ENCODE measurements at places on chromosomes 3 and 15.

- DNase-seq = no peak
These were observed 843 bp downstream of the CHRNA5 start for GRCh38 chr15:78565951-78566774.

- DNase-seq = no peak
These were observed 585.7 kb upstream of the CBLB start for GRCh38 chr3:106454497-106454896.

- DNase-seq = no peak
These were observed 361.0 kb downstream of the SHQ1 start for GRCh38 chr3:72487078-72487765.

DNA sequence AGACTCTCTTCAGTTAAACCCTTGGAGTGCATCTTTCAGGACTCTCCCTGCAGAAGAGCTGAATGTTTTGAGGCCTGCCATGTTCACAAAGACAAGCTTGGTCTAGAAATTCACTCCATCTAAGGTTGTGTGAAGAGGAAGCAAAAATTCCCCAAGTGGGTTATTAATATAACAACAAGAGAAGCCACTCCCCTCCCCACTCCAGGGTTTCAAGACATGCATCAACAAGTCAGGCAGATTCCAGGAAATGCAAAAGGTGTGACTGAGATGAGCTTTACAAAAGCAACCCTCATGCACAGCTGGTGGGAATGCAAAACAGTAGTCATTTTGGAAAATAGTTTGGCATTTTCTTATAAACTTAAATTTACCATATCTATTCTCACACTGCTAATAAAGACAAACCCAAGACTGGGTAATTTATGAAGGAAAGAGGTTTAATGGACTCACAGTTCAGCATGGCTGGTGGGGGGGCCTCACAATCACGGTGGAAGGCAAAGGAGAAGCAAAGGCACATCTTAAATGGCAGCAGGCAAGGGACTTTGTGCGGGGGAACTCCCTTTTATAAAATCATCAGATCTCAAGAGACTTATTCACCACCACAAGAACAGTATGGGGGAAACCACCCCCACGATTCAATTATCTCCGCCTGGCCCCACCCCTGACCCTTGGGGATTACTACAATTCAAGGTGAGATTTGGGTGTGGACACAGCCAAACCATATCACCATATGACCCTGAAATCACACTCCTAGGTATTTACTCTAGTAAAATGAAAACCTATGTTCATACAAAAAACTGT, 31.3 kb downstream of the TARS3 start:
- no peak for DNase-seq

GRCh38 chr3:136735103-136735502, 17.1 kb downstream of the STAG1 start:
- DNase-seq = no peak

DNA sequence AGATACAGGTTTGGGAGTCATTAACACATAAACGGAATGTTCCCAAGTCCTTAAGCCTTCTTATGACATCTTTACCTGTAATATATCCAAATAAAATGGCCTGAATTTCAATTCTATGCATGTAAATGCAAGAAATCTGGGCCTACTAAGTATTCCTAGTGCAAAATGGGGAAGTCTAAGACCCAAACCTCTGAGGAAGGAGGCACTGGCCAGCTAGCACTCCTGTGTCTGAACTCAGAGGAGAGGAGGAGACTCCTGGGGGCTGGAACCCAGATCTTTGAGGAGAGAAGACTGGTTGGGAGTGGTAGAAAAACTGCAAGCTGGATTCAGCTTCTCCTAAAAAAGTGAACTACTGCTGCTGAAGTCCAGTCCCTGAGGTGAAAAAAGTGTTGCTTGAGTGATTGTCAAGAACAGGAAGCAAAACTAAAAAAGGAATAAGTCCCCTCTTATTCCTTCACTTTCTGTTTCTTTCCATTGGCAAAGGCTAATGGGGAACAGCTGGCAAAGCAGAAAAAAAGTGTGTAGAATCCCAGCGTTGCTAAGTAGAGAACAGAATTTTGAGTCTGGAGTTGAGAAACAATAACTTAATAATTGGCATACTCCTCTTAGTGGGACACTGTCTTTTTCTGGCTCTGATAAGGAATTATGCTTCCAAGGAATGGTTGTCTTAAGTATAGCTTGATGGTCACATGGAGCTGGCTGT, 54.8 kb upstream of the ATP2C1 start:
- no peak for DNase-seq

DNA sequence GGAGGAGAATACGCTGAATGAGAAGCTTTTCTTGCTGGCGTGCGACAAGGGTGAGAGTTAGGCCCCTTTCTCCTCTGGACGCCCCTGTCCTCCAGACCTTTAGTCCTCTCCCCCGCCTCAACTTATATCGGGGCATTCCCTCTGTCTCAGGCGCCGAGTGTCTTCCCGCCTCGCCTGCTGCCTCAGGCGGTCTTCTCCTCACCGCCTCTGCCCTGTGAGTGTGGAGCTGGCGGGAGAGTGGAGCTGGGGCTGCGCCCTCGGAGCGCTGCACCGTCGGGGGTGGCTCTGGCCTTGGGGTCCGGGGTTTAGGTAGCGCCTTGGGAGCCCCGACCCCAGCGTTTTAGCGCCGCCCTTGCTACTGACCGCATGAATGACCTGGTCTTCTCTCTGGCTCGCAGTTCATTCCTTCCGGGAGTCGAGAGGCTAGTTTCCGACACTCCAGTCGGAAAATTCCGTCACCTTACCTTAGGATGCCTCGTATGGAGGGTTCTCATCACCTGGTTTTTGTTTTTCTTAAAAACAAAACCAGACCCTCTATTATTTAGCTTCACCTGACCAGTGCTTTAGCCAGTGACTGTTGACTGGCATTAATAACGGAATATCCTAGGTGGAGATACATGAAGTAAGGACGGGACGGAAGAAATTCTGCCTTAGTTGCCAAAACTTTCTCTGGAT, 985 bp downstream of the TRPC1 start:
- DNase-seq = peak; percentile 65

DNA sequence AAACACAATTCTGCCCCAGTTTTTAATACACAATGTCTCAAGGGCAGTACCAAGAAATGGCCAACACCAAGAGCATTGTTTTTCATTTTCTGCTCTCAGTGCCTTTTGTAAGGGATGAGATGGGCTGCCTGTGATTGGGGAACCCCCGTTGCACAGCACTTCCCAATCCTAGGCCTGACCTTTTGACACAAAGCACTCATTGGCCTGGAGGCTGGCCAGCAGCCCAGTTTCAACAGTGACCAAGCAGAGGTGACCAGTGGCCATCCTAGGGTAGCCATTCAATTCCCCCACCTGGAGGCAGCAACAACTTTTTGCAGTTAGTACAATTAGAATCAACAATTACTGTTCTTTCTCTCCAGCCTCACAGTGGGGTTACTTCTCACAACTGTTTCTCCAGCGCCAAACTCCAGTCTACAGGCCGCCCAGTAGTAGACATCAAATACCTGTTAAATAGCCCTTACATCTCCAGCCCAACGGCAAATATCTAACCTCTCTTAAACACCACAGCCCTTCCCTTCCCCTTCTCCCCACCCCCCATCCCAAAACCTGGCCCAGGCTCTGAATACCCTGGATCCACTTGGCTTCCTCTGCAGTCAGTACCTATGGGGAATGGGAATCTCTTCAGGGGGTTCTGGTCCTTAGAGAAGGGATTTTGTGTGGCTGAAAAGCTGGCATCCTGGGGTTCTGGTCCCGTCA, 8.9 kb upstream of the LRRC2 start:
- DNase-seq = no peak

DNA sequence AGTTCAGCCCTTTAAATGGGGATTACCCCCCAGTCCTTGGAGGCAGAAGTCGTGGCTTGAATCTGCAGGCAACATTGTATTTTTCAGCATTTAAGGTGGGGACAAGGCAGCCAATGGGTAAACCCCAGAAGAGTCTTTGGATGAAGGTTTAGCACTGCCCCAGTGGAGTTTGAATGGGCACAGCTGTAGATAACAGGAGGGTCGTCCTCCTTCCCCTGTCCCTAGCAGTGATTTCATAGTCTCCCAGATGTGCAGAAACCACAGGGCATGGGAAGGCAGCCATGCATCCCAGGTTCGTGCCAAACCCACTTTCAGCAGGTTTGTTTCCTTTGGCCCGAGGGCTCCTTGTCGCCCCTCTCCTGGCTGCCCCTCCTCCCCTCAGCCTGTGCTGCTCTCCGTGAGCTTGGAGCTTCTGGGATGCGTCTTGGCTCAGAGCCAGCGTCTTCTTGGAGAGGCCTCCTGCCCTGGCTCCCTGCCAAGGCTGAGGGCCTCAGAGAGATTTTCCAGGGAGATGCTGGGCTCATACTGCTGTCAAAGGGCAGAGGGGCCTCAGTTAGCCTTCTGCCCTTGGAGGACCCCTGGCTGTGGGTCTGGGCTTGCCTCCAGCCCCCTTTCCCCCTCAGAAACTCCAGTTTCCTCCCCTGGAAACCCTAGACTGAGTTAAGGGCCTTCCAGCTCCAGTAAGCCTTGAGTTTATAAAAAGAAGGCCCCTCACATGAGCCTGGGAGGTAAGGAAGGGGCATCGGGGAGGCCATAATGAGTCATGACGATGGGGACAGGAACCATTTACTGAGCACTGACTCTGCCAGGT, 48.9 kb upstream of the POLG start:
- DNase-seq = peak; percentile 90

GRCh38 chr3:145735631-145736030, 425.4 kb downstream of the PLOD2 start:
- no peak for DNase-seq

- no peak for DNase-seq
These were observed 80.2 kb upstream of the PXYLP1 start for GRCh38 chr3:141151439-141151838.

DNA sequence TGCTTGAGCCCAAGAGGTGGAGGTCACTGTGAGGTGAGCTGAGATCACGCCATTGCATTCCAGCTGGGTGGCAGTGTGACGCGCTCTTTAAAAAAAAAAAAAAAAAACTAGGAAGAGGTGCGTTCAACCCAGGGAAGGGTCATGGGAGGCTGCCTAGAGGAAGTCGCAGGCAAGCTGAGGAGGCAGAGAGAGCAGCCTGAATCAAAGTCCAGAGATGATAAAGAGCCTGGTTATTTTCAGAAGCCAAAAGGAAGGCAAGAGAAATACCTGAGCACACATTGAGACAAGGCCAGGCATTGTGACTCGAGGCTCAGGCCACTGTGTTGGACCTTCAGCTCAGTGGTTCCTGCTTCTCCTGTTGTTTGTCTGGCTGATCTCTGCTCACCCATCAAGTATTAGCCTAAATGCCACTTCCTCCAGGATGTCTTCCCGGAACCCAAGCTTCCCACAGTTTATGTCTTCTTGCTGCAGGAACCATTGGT, 16.1 kb upstream of the GCNT3 start:
- DNase-seq = no peak

DNA sequence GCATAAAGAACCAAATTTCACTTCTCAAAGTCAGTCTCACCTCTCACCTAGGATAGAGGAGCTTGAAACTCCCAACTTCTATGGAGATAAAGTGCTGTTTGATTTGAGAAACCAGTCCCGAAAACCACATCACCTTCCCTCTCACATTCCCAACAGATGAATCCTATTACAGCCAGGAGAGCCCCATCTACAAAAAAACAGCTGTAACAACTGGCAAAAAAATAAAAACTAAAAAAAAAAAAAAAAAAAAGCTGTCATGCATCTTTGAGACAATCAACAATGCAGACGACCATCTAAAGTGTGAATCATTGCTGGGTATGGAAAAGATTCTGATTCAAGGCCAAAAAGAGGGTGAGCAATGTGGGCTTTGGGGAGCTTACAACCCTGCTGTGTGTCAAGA, 23.8 kb downstream of the HOMER2 start:
- DNase-seq = no peak

GRCh38 chr3:2614578-2614977, 495.6 kb downstream of the IL5RA start:
- DNase-seq = no peak

GRCh38 chr3:71786551-71786950, 1.6 kb upstream of the PROK2 start:
- DNase-seq = no peak

GRCh38 chr3:187162265-187162953, 23.1 kb upstream of the RPL39L start:
- DNase-seq = no peak

- DNase-seq = no peak
These were observed 158.8 kb downstream of the SSR3 start for GRCh38 chr3:156395961-156396710.

- no peak for DNase-seq
These were observed 2.8 kb upstream of the PRICKLE2 start for GRCh38 chr3:64228110-64228509.

GRCh38 chr15:94968133-94968532, 736.8 kb downstream of the MCTP2 start:
- no peak for DNase-seq

GRCh38 chr15:69058830-69059556, 44.5 kb downstream of the NOX5 start:
- peak; percentile 92 for DNase-seq

- DNase-seq = no peak
These were observed 21.2 kb downstream of the GABRA5 start for GRCh38 chr15:26887926-26888666.

DNA sequence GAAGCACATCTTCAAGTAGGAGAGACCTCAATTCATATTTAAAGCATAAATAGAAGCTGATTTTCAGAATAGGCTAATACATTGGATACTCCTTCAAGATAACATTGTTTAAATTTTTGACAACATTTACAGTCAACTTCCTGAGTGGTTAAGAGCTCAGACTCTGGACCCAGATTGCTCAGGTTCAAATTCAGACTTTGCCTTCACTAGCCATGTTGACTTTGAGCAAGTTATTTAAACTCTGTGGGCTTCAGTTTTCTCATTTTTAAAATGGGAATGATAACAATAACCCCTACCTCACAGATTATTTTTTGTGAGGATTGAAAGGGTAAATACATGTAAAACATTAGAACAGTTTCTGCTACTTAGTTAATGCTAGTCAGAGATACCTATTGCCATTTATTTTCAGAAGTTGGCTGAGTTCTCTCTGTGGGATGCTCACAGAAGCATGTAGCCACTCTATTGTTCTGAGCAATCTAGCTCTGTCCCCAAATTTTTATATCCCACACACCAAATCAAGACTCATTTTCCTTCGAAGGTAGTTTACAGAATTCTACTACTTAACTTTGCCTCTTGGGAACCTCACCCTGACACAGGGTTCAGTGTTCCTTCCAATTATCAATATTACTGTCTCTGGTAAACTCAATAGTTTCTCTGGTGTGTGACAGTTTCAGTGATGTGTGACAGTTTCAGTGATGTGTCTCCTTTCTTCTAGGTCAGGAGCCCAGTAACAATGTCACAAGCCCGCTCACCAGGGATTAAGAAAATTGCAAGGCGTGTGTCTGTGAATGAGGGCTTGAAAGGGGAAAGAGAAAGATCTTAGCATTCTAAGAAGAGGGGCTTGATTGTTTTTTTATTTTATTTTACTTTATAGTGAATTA, 79.4 kb upstream of the OSTN start:
- no peak for DNase-seq

GRCh38 chr3:50068134-50068533, 20.6 kb upstream of the RBM5 start:
- DNase-seq = no peak

- DNase-seq = no peak
These were observed 136.7 kb upstream of the CHL1 start for GRCh38 chr3:59854-60253.

- no peak for DNase-seq
These were observed 83.5 kb downstream of the EOMES start for GRCh38 chr3:27638594-27638993.

GRCh38 chr3:11591391-11592282, 52.1 kb downstream of the VGLL4 start:
- no peak for DNase-seq

- DNase-seq = no peak
These were observed 163.9 kb downstream of the SUCNR1 start for GRCh38 chr3:152037297-152037696.

GRCh38 chr3:173993299-173993698, 595.8 kb downstream of the NLGN1 start:
- peak; percentile 8 for DNase-seq

GRCh38 chr3:193894121-193894863, 241.7 kb upstream of the HES1 start:
- DNase-seq = no peak
